Stimulated activated CD8-positive, alpha-beta memory T cell treated with anti-CD3 and anti-CD28 coated beads, Interleukin-15, amount 100 ng/mL, for 48 hours (primary cell): ENCODE measurements at places on chromosomes 2 and 18.

GRCh38 chr2:172552547-172553291 is 3.2 kb upstream of the PDK1 start:
- DNase-seq = no peak

- no peak for DNase-seq
These were observed 71.7 kb downstream of the GALNT14 start for GRCh38 chr2:31066551-31066950.

- DNase-seq = no peak
These were observed 10.4 kb downstream of the COBLL1 start for GRCh38 chr2:164831180-164831579.

- DNase-seq = no peak
These were observed 2115.5 kb upstream of the CELF4 start for GRCh38 chr18:39681061-39681460.

GRCh38 chr2:99682275-99683060 is 192.7 kb upstream of the REV1 start:
- no peak for DNase-seq

DNA sequence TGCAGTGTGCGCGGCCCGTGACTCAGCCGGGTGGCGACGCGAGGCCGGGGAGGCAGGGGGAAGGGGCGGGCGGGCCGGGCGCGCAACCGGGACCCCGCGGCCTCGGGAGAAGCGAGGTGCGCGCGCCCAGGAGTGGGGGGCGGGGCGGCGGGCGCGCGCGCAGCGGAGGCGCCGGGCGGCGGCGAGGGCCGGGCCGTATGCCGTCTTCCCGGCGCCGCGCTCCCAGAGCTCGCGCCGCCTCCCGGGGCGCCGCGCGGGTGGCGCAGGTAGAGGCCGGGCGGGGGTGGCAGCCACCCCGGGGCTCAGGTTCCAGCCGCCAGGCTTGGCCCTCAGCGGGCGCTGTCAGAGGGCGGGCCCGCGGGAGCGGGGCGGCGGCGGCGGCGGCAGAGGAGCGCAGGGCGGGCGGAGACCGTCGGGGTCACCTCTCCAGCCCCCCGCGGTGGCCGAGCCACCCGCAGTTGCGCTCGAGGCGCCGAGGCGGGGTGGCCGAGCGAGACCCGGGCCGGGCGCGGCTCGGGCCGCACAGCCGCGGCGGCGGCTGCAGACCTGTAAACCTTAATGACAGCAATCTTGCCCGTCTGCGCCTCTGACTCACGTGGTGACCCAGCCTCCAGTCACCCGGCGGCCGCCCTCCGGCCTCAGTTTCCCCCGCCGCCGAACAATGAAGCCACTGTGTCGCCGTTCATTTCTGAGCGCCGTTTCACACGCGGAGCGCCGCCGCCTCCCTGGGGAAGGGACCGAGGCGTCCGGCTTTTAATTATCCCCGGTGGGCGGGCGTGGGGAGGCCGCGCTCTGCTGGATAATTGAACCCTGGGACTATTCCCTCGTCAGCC is 25.3 kb upstream of the SMAD7 start:
- peak; percentile 37 for DNase-seq

GRCh38 chr2:225456619-225457260 is 57.2 kb downstream of the NYAP2 start:
- no peak for DNase-seq

DNA sequence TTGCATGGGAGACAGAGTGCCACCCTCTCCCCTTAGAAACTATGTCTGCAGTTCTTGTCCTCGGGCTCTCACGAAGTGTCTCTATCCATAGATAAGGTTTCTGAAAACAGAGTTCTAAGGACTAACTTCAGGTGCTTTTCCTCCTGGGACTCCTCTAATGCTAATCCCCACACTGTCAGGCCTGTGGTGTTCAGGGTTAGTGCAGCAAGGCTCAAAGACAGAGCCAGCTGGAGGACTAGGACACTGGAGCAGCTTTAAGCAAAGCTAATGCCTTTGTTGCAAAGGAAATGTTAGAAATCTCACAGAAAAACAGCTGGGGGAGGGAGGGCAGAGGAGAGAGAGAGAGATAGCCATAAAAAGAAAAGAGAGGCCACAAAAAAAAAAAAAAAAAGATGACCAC is 824.0 kb upstream of the FSHR start:
- no peak for DNase-seq
